ENCODE measurements at places on chromosomes 7 and 10.

- DNase-seq: no peak
These were observed 25.3 kb upstream of the PPP2R2D start for GRCh38 chr10:131875501-131875900.

DNA sequence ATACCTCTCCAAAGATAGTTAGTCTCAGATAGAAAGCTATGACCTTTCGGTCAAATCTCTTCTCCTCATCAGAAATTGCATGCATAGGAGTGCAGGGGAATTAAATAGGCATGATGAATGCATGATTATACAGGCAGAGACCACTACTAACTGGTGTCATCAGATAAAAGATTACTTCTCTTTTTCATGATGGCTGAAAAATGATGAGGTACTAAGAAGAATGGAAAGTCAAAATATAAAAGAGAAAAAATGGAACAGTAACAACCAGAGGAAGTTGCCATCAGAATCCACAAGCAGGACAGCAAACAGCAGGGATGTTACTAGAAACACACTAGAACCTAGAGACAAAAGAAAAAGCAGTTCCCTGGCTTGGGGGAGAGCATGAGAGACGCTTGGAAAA, 31.6 kb downstream of the CTTNBP2 start:
- no peak for DNase-seq

DNA sequence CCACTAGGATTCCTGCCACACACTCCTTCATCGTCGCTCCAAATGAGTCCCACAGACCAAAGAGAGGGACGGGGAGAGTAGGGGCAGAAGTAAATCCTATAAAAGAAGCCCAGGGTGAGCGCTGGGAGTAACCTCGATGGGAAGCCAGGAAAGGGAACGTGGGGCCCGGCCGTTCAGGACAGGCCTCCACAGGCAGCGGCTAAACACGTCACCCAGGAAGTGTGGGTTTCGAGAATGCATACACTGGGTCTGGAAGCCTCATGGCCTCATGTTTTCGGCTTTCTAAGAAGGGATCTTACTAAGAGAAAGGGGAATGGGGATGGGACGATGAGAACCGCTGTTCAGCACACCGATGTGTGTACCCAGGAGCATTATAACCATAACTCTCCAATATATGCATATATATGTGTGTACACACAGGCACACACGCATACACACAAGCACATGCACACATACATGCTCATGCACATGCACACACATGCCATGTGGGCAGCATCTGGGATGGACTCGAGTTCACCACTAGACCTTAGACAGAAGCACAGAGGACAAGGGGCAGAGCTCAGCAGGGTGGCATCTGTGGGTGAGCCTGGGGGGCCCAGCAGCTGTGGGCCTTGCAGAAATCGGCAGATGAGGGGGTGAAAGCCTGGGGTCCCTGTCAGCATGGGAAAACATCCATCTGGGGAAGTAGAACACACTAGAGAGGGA, 14.8 kb upstream of the CNPY1 start:
- DNase-seq: no peak

GRCh38 chr10:118394301-118395200, 52.4 kb upstream of the FAM204A start:
- DNase-seq: no peak

GRCh38 chr7:130566168-130566897, 74.4 kb downstream of the MEST start:
- DNase-seq: no peak

- DNase-seq: peak; percentile 55
These were observed 102.3 kb upstream of the ARHGAP21 start for GRCh38 chr10:24826009-24826408.

GRCh38 chr10:44879531-44879899, 31.6 kb upstream of the TMEM72 start:
- DNase-seq: no peak

- DNase-seq: no peak
These were observed 748 bp downstream of the PHTF2 start for GRCh38 chr7:77799078-77799964.

DNA sequence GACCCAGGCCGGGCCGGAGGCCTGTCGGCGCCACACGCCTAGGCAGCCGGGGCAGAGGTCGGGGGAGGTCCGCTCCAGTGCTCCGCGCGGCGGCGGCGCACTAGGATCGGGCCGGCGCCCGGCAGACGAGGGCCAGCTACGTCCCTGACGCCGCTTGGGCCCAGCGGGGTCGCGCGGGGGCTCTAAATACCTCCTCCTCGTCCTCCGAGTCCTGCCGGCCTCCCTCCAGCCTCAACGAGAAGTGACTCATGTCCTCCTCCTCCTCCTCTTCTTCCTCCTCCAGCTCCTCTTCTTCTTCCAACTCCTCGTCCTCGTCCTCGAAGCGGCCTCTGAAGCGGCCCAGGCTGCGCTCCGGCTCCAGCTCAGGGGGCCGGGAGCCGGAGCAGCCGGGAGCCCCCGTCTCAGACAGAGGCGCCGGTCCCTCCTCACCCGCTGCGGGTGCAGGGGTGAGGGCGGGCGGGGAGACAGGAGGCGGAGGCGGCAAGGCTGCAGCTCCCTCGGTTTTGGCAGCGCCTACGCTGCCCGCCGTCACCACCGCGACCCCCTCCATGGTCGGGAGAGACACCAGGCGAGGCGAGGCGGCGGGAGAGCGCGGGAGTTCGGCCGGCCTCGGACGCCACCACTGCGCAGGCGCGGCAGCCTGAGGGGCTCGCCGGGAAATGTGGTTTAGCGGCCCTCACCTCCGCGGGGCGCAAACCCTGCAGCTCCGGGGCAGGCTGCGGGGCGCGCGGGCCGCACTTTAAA, at the start of gene PCGF6:
Gene PCGF6 (minus strand): TSS at position 624 of the 744 bp plus-strand sequence. CDS start 74 bp downstream, at position 550.
- DNase-seq: peak; percentile 26

GRCh38 chr10:89236226-89236797, 15.3 kb downstream of the LIPA start:
- DNase-seq: no peak

- no peak for DNase-seq
These were observed 63.3 kb upstream of the NANOS1 start for GRCh38 chr10:118966076-118966849.

DNA sequence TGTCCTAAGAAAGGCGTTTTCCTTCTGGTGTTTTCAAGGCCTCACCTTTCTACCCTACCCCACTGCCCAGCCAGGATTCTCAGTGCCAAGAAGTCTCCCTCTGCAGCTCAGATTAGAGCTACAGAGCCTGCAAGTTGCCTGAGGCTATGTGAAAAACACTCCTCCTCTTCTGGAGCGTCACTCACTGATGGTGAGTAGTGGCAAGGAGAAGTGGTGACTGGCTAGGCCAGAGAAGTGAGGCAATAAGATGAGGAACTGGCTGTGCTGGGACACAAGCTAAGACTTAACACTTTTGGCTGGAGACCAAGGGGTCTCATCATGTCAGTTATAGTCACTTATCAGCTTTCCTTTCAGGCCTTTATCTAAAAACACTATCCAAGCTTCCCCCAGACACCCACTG, 86.7 kb upstream of the PRKAR2B start:
- no peak for DNase-seq

- no peak for DNase-seq
These were observed 160.3 kb upstream of the SEMA3A start for GRCh38 chr7:84354866-84355265.

GRCh38 chr10:98881789-98882188, 353.9 kb downstream of the HPSE2 start:
- DNase-seq: no peak

DNA sequence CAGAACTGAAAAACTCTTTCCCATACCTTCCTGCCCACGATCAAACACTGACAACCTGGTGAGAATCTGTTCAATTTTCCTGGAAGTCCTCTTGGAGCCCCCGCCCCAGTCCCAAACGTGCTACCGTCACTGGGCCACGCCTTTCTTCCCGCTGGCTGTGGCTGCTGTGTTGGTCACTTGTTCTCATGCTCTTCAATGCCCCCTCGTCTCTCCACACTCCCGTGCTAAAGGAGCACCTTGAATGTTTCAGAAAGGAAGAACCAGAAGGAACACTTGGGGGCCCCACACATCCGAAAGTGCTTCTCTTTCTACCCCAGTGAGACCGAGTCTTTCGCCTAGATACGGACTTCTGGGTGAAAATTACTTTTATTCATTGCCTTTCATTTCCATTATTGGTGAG, 215.1 kb downstream of the DIP2C start:
- DNase-seq: no peak

- no peak for DNase-seq
These were observed 102.1 kb downstream of the CXCL12 start for GRCh38 chr10:44282626-44283300.

GRCh38 chr7:35856175-35856574, 55.3 kb downstream of the SEPTIN7 start:
- no peak for DNase-seq

- no peak for DNase-seq
These were observed 10.0 kb downstream of the ZCCHC24 start for GRCh38 chr10:79435271-79436065.

- DNase-seq: no peak
These were observed 14.3 kb downstream of the TRRAP start for GRCh38 chr7:98892609-98893008.

DNA sequence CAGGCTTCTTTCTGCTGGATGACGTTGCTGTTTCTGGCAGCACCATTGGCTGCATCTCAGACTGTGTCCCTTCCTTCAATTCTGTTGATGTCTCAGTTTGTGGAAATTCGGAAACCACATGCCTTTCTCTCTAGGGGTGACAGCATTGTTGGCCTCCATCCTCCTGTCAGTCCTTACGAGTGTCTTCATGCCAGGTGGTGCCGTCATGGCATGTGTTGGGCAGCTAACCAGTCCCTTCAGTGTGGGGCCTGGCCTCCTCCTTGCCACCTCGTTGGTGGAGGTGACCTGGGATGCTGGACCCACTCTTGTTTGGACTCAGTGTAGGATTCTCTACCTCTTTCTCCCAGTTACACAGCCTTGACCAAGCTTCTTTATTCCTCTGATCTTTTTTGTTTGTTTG, 111.6 kb upstream of the INSYN2A start:
- no peak for DNase-seq

DNA sequence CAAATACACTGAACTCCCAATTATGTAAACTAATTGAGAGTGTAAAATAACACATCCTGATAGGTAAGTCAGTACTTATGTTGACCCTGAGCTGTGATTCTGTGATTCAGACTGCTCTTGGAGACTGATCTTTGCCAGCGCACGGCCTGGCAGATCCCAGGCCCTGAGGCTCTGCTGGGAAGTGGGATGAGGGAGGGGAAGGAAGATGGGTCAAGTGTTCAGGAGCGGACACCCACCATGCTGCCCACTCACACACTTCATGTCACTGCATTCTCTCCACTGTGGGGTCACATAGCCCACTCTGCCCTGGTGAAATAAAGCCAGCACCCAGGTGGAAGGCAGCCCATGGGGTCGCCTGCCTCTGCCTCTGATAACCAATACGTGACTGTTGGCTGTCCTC, 226.2 kb downstream of the TNS3 start:
- DNase-seq: no peak

DNA sequence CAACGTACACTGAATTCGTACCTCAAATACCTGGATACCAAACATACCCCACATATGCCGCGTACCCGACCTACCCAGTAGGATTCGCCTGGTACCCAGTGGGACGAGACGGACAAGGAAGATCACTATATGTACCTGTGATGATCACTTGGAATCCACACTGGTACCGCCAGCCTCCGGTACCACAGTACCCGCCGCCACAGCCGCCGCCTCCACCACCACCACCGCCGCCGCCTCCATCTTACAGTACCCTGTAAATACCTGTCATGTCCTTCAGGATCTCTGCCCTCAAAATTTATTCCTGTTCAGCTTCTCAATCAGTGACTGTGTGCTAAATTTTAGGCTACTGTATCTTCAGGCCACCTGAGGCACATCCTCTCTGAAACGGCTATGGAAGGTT, 9.5 kb upstream of the SGCE start:
- no peak for DNase-seq

DNA sequence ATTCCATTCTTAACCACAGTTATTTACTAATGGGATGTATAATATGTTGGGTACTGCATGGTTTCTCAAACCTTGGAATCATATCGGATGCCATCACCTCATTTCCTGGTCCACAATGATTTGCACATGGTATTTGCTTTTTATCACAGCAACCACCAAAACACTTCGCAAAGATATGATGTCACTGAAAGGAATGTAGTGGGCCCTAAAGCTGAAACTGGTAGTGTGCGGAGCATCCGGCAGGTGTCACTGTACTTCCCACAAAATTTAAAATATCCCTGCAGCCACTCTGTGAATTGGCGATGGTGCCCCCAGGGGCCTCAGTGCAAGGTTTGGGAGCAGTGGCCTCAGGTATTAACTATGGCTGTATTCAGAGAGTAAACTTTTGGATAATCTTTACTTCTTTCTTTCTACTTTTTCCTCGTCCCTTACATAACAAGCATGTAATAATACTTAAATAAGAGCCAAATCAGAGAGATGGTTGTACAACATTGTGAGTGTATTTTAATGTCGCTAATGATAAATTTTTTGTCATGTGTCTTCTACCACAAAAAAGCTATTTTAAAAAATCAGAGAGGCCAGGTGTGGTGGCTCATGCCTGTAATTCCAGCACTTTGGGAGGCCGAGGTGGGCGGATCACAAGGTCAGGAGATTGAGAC, 66.2 kb downstream of the FAM241B start:
- DNase-seq: peak; percentile 34

GRCh38 chr10:86304436-86304835, 62.2 kb downstream of the GRID1 start:
- DNase-seq: no peak

- no peak for DNase-seq
These were observed at the start of gene BICC1 for GRCh38 chr10:58512491-58513187. BICC1 (plus strand) TSS chr10:58512872; CDS start chr10:58513144, 272 bp downstream.

DNA sequence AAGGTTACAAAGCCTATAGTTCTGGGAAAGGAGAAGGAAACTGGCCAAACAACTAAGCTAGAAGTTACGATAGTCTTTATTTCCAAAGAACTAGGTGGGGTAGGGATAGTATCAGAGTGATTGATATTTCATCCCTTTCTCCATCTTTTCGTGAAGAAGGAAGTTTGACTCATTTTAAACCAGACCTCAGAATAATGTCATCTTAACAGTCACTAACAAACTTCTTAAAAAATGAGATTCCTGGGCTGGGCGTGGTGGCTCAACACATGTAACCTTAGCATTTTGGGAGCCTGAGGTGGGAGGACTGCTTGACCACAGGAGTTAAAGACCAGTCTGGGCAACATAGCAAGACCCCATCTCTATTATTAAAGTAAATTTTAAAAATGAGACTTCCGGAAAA, 69.4 kb downstream of the ARL4A start:
- DNase-seq: no peak

- DNase-seq: no peak
These were observed 8.5 kb upstream of the UNCX start for GRCh38 chr7:1224086-1224716.

GRCh38 chr7:29208410-29209250, 14.1 kb downstream of the CHN2 start:
- DNase-seq: no peak

Data from skeletal muscle cell (primary cell).